ENCODE measurements at places on chromosomes 7 and 10.

DNA sequence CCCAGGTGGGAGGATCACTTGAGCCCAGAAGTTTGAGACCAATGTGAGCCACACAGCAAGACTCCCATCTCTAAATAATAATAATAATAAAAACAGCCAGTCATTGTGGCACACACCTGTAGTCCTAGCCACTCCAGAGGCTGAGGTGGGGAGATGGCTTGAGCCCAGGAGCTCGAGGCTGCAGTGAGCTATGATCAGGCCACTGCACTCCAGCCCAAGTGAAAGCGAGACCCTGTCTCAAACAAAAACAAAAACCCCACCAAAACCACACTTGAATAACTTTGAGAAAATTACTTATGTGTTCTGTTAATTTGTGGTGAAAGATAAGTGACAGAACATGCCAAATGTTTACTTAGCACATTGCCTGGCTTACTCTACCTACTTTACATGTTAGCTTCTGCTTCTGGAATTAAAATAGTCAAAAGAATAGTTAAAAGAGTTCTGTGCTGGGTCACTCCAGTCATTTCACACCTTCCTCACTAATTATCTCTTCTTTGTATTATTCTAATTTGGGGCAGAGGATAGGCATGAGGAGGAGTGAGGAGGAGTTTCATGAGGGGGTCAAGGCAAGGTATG lies 9.8 kb downstream of the TMEM60 start:
- DNase-seq, result no peak

DNA sequence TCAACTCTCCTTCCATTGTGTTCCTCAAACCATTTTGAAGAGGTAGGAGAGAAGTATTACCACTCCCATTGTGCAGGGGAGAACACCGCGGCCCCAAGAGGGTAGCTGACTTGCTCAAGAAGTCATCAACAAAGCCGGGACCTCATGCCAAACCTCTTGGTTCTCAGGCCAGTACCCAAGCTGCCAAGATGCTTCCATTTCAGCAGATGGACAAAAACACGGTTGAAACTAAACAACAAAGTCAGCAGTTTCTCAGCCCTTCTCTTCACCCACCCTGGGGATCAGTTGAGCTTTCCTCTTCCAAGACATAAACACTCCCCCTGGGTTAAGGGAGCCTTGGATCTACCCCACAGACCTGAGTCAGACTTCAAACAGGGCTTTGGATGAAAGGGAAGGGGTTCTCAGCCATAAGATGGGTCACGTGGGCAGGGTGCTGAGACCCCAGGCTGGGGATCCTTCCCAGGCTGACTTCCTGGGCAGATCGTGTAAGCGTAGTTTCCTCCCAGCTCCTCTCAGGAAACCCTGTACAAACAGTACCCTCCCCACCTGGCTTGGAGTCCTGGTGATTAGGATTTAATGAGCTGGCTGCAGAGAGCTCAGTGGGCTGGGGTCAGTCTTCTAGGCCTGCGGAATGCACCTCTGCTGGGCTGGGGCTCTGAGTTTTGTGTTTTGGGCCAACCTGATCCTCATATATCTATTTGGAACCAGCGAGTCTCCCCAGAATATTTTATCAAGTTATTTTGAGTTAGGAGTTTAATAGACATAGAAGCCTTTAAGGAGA lies 27.3 kb downstream of the EMX2 start:
- DNase-seq, result no peak

DNA sequence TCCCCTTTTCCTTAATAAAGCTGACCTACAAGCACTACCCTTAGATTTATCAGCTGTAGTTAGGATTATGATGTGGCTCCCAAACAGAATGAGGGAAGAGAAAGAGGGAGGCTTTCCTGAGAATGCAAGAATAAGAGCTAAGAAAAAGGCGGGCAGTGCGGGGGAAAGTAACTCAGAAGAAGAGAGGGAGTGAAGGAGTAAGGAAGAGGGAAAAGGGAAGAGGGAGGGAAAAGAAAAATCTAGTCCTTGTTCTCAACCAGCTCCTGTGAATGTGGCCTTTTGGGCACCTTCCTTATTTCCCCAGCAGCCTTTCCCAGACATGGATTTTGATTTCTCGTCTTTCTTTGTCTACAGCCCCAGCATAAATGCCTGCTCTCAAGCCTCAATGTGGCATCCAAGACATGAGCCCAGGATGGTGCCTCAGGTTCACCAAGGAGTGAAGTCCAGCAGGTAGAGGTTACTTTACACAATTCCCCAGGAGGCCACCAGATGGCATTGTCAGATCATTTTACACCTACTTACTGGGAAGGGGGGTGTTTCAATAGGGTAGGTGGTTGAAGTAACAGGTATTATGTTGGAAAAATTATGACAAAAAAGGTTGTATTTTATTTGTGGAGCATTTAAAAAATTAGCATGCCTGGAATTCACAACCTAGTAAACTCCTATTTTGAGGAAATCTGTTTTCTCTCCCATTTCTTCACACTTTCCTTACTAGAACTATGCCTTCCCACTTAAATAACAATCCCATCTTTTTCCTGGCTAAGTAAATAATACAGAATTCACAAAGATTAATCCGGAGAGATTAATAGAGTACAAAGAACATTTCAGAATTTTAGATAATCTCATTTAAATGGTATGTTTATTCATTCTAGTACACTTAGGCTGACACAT lies 106.5 kb downstream of the HTR7 start:
- DNase-seq, result peak; percentile 4

DNA sequence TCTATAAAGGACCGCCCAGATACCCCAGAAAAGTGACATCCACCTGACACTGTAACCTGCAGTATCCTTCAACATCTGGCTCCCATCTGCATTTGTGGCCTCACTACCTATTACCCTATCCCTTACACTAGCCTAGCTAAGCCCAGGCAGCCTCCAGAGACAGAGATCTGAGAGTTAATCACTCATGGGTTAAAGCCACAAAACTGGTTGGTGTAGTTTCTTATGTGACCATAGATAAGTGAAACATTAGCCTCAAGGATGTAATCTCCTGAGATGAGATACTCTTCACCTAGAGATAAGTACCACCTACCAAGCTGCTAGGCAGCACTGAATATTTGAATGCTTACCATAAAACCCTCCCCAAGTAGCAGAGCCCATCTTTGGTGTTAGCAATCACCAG lies 35.4 kb downstream of the CTTNBP2 start:
- DNase-seq, result no peak

DNA sequence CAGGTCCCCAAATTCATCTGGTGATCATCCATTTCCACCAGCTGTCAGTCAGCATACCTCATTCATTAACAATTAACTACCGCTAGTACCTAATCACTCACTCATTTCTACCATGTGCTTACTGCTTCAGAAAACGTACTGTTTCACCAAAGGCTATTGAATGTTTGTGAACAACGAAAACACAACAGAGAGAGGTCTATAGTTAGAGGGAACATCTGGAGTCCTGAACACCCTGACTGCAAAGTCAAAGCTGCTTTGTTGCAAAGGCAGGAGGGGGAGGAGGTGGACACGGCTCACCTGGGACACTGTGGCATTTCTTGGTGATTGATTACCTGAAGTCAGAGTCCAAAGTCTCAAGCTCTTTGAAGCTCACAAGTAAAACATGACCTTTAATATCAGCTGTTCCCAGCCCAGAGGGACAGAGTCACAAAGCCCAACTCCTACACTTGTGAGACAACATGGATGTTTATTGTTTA lies 342.3 kb upstream of the ADARB2 start:
- no peak for DNase-seq

- DNase-seq, result no peak
Measured at GRCh38 chr7:90516257-90516656, 46.8 kb downstream of the PTTG1IP2 start.

DNA sequence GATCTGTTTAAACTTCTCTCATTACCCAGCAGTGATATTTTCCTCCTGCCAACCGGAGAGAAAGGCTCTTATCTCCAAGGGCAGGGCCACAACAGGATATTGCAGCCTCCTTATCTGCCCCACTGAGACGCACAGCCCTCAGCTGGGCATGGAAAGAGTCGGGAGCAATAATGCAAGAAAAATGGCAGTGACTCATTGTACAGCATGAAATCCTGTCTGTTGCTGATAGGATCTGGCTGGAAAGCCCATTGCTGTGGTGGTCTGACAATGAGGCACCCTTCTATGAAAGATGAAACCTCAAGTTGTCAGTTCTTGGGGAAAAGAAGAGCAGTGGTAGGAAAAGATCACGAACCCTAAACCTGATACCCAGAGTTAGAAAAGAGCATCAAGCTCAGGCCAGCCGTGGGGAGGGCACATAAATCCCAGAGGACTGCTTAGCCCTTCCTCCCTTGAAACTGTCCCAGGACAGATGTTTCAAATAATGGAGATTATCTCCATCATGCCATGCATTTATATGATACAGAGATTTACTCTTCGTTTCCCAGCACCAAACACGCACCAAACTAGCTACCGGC lies 47.0 kb upstream of the FIGNL1 start:
- DNase-seq, result no peak

- no peak for DNase-seq
Measured at GRCh38 chr10:69684981-69685353, 54.9 kb downstream of the FAM241B start.

DNA sequence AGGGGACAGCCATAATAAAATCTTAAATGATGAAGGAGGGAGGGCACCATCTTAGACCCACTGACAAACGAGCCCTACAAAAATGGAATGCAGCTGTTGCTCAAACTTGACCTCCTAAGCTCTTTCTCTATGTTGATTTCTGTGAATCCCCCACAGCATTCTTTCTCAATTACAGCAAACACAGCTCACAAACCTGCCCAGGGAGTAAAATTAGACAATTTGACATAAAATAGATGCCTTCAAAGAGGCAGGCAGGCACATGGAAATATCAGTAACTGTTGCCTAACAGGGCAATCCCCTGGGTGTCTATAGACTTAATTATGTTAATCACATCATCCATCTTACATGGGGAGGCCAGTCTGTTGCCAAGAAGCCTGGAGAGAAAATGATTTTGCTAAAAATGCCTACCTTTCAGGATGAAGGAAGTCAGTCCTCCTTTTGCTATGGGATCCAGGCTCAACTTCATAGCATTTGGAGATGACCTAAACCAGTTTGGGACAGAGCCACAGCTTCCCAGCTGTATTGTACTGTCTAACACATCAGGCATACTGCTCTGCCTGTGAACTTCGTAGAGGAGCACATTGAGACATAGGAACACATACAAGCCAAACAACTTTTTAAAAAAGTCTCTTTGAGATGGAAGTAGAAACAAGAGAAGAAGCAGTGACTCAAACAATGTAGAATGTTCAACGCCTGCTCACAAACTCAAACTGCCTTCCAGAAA lies 1177.4 kb downstream of the SORCS1 start:
- DNase-seq, result no peak

GRCh38 chr7:82224529-82224928 lies 219.0 kb downstream of the CACNA2D1 start:
- DNase-seq, result no peak

DNA sequence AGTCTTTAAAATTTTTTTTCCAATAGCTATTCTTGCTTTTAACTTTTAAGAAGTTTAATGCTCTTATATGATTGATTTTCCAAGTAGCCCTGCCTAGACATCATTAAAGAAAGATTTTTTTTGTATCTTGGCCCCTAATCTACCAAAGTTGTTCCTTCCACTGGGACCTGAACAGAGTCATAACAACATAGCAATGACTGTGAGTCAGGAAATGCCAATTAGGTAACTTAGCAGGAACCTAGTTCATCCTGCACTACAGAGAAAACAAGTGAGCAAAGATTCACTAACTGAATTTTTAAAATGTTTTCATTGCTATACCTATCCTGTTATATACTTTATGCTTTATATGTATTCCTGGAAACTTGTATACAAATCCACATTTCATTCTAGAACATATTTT lies 284.7 kb downstream of the BICC1 start:
- no peak for DNase-seq

DNA sequence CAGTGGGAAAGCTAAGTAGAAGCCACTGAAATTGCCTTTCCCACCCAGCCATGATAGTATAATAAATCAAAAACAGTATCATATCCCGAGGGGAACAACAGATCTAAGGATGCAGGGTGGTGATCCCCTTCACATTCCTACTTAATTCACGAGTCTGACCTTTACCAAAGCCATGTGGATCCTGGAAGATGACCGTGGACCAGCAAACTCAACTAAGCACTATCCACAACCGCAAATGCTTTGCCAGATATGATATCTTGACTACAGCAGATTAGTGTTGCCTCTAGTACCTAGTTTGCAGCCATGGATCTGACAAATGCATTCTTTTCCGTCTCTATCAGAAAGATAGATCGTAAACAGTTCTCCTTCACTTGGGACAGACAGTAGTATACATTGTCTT lies 67.3 kb upstream of the IL6 start:
- no peak for DNase-seq

DNA sequence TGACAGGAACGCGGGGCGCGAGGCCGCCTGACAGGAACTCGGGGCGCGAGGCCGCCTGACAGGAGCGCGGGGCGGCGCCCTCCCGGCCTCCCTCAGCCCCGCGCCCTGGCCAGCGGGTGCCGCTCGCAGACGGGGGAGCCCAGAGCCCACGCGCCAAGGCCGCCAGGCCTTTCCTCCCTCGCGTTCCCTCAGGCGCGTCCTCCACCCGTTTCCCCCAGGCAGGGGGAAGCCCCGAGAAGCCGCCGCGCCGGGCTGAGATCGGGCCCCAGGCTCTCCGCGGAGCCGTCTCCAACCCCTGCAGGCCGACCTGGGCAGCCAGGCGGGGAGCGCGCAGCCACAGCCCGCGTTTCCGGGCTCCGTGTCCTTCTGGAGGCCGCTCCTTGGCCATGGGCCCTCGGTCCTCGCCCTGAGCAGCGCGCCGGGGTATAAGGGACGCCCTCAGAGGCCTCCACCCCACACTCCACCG lies 17.7 kb downstream of the PTPRN2 start:
- DNase-seq, result no peak

GRCh38 chr7:6278749-6279310 lies 6.4 kb upstream of the CYTH3 start:
- DNase-seq, result no peak

DNA sequence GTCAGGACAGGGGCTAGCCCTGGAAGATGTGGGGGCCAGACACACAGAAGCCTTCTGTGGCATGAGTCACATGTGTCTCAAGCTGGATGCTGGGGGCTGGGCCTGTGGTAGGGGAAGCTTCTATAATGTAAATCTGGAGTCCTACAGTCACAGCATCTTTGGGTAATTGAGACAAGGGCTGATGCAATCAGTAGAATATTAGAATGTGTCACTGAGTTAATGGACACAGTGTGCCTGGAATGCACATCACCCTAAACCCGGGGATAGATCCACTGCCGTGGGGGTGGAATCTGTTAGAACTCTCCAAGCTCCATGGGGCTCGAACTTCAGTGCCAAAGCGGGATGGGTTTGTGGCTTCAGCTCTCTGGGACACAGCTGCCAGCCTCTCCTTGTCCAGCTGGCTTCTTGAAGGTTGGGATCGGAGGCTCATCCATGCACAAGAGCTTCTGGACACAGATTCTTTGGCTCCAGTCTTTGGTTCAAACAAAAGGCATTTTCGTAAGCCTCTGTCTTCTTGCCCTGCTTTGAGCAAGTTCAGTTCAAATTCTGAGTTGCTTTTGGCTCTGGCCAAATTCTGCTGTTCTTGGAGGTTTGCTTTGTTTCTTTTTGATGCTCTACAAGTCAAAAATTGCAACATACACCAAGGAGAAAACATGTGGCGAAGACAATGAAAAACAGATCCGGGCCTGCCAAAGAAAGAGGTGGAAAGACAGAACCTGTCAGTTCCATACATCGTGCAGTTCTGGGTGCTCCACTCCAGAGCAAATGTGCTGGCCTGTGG lies 194.8 kb upstream of the ZNF32 start:
- no peak for DNase-seq

GRCh38 chr10:102726274-102726673 lies 11.8 kb downstream of the SFXN2 start:
- no peak for DNase-seq

All from stimulated activated CD8-positive, alpha-beta memory T cell treated with anti-CD3 and anti-CD28 coated beads, Interleukin-2, amount 100 ng/mL, for 1 hour (primary cell).